ENCODE measurements at places on chromosomes 2 and 18. TPM values are rescaled to one million over a fixed set of nuclear protein-coding genes. Genes with fewer than 3 reads are reported as not detected.

DNA sequence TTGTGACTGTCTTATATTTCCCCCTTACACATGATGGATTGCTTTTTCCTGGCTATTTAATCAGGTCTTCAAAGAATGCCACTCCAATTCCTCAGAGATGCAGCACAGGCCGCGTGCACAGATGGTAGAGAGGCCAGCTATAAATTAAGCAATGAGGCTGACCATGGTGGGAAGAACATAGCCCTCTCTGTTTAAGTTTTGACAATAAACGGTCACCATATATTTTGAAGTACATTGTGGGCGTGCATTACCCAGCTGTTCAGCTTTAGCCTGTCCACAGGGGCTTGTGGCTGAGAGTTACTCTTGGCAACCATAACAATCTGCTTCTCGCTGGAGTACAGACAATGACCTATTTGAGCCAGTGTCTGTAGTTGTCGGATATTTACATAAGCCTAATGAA is 730.8 kb downstream of the DCC start:
- no peak for DNase-seq

DNA sequence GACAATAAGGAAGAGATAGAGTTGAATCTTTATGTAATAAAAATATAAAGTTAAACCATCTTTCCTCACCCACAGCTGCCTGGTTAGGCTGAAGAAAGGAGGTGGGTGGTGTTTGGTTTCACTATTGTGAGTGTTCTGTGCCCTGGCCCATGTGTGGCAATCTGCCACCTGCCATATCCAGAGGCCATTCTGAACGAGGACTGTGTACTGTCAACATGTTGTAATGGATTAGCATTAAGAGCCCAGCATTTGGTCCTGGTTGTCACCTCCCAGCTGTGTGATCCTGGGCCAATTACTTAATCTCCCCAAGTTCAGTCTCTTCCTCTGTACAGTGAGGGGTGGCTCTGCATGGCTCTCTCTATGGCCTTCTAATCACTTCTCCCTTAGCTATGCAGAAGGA is 118.2 kb upstream of the SEC11C start:
- DNase-seq = no peak

GRCh38 chr2:171762879-171763573 is 75.8 kb downstream of the DYNC1I2 start:
- no peak for DNase-seq

- no peak for DNase-seq
Measured at GRCh38 chr18:50313031-50313607, 25.6 kb upstream of the CXXC1 start.

The FAM161A gene
- 2.4 TPM for polyA plus RNA-seq

The CD8A gene
- polyA plus RNA-seq = 2.1 TPM

The B3GNT2 gene
- polyA plus RNA-seq = 12.8 TPM

The PIGN gene
- polyA plus RNA-seq = 10.7 TPM
